Tibial nerve (tissue), 4 donors: ENCODE measurements at places on chromosomes 3 and 15.

- DNase-seq: no peak
Measured at GRCh38 chr3:32117320-32117719, 10.9 kb downstream of the GPD1L start.

- peak; percentile 28 for DNase-seq
Measured at GRCh38 chr15:88450125-88450798, 16.9 kb downstream of the MRPL46 start.

GRCh38 chr15:38670128-38671005 lies 105.8 kb upstream of the RASGRP1 start:
- no peak for DNase-seq

- no peak for DNase-seq
Measured at GRCh38 chr3:181279239-181279565, 289.7 kb upstream of the DNAJC19 start.

DNA sequence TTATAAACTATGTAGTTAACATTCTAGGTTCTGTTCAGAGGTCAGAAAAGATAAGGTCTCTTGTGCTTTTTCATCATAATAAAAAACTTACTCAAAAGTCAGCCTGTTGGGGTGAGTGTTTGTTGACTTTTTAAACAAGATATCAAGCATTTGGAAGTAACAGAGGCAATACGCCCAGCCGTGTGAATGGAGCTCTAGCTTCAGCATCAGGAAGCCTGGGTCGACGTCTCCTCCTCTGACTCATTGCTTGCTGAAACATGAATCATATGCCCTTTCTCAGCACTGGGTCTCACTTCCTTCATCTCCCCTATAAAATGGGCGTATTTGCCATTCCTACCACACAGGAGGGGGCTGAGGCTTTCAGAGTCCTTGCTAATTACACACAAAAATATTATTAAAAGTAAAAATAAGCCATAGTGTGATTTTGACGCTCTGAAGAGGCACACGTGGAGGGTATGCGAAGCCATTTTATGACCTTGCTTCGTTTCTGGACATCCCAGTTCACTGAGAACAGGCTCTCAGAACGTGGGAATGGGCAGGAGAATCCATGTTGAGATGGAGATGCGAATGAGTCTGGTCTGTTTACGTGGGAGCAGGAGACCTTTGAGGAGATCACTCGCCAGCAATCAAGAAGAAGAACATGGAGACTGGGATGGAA lies 220.8 kb upstream of the TPRG1 start:
- DNase-seq: peak; percentile 80

- DNase-seq: no peak
Measured at GRCh38 chr3:39104961-39105686, 2.3 kb downstream of the GORASP1 start.

DNA sequence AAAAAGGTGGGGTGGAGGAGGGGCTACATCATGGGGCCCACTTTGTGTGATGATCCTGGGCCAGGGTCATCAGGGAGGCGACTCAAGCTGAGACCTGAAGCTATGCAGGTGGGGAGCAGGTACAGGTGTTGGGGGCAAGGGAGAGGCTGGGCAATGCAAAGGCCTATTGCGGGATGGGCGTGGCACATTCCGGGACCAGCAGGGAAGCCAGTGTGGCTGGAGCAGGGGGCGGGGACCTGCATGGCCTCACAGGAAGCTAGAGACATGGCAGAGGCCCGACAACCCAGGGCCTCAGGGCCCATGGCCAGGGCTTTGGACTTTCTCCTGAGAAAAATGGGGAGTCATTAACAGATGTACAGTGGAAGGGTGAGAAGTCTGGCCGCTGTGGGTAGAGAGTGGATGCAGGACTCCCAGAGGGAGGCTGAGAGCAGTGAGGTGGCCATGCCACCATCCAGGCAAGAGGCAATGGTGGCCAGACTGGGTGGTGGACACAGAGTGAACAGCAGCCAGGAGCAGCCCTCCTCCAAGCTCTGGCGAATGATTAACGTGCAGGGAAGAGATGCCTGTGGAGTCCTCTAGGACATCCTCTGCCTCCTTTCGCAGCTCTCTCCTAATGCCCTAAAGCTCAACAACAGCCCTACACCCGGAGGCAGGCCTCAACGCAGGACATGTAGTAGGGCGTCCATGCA lies 122.6 kb upstream of the ATP2B2 start:
- no peak for DNase-seq

GRCh38 chr3:69879051-69879450 lies 120.5 kb upstream of the SAMMSON start:
- no peak for DNase-seq

- DNase-seq: no peak
Measured at GRCh38 chr3:10093678-10094077, 14.4 kb downstream of the FANCD2OS start.

- no peak for DNase-seq
Measured at GRCh38 chr3:182052332-182052731, 340.6 kb downstream of the SOX2 start.

DNA sequence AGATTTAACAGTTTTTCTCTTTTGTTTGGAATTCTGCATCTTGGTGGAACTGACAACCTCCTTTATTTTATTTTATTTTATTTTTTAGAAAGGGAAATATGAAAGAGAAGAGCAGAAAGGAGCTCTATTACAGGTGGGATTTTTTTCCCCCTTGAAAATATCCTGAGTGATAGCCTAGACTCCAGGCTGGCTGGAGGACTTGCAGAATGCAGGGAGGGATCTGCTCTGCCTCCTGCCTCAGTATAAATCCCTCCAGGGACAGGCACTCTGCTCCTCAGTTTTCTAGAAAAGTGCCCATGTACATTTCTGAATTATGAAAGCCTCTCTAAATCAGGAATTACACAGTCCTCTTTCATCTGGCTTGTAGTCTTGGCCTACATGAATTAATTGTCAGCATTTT lies 173.7 kb downstream of the TMEM108 start:
- DNase-seq: no peak

GRCh38 chr3:14204515-14205284 lies 26.1 kb downstream of the LSM3 start:
- peak; percentile 37 for DNase-seq

GRCh38 chr15:54990793-54991192 lies 205.9 kb downstream of the RSL24D1 start:
- no peak for DNase-seq

- no peak for DNase-seq
Measured at GRCh38 chr15:36912311-36912712, 188.0 kb downstream of the MEIS2 start.

DNA sequence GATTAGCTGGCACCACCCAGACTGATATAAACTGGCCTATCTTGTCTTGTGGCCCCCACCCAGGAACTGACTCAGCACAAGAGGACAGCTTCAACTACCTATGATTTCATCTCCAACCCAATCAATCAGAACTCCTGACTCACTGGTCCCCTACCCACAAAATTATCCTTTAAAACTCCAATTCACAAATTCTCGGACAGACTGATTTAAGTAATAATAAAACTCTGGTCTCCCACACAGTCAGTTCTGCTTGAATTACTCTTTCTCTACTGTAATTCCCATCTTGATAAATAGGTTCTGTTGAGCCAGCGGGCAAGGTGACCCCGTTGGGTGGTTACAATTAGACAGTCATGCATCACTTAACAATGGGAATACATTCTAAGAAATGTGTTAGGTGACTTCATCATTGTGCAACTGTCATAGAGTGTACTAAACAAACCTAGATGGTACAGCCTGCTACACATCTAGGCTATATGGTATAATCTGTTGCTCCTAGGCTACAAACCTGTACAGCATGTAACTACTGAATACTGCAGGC lies 48.1 kb upstream of the MAP4 start:
- no peak for DNase-seq

DNA sequence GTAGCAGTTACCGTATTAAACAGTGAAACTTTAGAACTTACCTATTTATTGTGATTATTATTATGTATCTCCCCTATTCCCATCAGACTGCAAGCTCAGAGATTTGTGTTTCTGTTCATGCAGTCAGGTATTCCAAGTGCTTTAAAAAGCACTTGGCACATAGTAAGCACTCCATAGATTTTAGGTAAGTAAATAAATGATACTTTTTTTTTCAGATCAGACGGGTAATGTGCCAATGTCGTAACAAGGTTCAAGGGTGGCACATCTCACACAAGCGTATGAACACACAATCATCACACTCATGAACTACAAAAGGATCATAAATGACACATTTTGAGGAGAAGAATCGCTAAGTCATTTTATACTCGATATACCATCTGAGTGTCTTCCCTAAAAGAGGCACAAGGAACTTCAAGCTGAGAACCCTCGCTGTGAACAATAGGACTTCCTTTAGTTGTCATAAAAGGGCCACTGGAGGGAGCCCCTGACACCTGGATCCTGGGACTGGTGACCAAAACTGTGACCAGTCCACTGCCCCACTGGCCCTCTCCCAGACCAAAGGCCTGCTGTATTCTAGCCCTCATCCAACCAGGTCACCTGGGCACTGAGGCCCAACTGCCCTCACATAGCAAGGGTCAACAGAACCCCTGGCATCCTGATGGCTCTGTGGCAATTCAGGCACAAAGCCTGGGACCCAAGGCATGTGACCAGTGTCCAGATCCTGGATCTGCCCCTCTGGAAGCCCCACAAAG lies 32.1 kb downstream of the KIF9 start:
- DNase-seq: peak; percentile 53
